ENCODE measurements at places on chromosomes 7 and 10.

GRCh38 chr10:84613336-84614021 is 285.1 kb downstream of the CCSER2 start:
- DNase-seq, result no peak

- DNase-seq, result no peak
Measured at GRCh38 chr10:95229724-95230627, 35.9 kb downstream of the ACSM6 start.

DNA sequence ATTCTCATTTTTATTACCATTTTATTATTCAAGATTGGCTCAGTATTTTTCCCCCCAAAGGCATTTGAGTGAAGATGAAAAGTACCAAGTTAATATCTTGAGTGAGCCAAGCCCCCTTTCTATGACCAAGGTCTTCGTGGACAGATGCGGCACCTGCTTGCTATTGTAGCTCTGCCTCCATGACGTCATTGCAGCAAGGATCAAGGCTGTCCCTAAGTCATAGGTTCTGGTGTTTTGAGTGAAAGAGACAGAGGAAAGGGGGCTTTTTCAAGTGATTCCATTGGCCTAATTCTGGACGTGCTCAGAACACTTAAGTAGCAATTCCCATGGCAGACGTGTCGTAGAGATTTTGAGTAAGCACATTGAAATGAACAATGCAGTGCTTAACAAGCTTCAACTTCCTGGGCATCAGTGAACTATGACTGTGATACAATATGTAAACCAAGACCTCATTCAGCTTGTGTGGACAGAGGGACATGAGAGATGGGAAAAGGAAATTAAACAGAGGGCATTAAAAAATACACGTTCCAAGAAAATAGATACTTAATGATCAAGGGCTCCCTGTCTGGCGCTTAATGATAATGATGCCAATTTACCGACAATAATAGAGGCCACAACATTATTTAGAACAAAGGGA is 248.7 kb upstream of the NPVF start:
- no peak for DNase-seq

DNA sequence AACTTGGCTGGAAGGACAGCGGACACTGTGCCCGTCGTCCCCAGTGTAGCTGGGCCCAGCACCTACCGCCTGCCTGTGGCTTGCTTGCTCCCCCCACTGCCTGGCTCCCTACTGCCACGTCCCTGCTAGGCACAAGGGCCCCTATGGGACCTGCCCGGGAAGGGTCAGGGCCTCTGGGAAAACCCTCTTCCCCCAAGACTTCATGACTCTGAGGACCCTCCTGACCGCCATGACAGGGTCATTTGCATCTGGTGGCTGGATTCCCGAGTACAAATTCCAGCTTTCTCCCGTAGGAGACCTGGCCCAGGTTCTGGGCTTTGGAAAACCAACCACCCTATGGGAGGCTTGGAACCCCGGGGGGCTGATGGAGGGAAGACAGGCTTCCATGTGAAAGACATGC is 1.4 kb upstream of the MMD2 start:
- no peak for DNase-seq

DNA sequence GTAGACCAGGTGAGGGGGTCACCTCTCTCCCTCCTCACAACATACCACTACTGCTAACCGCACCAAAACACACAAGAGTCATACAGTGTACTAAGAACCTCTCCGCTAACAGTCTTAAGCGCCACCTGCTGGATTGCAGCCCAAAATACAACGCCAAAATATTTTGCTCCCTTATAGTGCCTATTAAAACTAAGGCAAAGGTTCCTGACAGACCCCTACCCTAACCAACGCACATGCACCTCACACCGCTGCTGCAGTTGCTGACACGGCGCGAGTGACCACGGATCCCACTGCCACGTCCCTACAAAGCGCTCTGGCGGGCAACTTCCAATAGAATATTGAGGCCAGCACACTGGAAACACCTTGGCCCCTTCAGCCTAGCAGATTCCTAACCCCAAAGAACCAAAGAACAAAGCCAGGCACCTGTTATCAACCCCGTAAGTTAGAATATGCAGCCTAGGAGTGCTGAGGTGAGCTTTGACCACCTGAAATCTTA is 563.6 kb upstream of the SEMA3D start:
- DNase-seq, result no peak

- no peak for DNase-seq
Measured at GRCh38 chr10:4067531-4067930, 282.5 kb upstream of the KLF6 start.

DNA sequence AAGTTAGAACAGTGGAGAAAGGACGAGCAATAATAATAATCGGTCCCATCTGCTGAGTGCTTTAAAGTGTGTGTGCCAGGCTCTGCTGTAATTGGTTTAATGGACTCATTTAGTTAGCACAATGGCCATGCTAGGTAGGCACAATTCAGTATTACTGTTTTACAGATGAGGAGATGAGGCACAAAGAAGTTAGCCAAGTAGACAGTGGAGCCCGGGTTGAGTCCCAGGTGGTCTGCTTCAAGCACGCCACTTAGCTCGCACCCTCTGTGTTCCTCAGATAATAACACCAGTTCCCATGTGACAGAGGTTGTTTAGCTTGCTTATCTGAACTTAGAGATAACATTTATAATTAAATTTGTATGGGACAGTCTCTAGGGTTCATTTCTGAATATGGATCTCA is 101.6 kb upstream of the GJD4 start:
- no peak for DNase-seq

DNA sequence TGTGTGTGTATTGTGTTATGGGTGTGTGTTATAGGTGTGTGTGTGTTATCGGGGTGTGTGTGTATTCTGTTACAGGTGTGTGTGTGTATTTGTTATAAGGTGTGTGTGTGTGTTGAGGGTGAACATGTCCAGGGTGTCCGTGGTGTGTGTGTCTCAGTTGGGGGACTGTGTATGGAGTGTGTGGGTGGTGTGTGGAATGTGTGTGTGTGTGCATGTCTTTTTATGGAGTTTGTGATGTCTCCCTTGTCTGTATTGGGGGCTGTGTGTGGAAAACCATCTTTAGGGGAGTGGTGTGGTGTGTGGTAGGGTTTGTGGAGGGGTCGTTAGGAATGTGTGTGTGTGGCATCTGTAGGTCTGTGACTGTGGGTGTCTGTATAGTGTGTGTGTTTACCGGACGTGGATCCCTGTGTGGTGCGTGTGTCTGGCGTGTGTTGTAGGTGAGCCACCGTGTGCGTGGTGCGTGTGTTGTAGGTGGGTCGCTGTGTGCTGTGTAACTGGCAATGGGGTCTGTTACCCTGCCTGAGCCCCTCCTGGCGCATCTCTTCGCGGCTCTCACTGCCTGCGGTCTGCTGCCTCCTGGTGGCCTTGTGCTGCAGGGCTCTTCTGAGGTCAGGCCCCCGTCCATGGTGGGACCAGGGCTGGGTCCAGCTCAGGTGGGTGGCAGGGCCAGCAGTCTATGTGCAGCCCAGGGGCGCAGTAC is 61.7 kb downstream of the PALD1 start:
- DNase-seq, result peak; percentile 44

DNA sequence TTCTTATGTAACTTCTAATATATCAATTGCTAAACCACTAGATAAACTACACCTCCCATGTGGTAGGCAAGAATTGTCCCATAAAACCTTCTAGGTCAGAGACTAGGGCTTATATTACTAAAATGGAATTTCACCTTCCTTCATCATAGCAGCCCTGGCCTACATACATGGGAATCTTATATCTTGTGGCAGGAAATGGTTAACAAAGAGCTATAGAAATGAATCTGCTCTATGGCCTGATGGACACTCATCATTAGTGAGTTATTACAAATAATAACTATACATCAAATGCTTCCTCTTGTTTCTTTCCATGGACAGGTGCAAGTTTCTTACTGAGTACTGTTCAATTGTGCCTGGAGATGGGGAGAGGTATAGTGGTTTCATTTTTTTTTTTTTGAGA is 62.3 kb upstream of the PDLIM1 start:
- DNase-seq, result no peak

DNA sequence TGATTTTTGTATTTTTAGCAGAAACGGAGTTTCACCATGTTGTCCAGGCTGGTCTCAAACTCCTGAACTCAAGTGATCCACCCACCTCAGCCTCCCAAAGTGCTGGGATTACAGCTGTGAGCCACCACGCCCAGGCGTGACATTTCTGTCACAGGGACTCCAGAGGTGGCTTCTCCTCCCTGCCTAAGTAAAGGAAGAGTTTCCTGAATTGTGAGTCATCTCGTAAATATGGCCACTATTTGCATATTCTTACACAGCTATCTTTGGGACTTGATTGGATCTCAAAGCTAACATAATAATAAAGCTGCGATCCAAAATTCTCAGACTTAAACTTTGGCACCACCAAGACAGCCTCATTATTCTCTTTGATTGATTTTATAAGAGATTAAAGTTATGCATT is 50.1 kb downstream of the ADARB2 start:
- DNase-seq, result no peak

All from CD4-positive, alpha-beta T cell (primary cell).